ENCODE measurements at places on chromosomes 1 and 21. TPM values are rescaled to one million over a fixed set of nuclear protein-coding genes. Genes with fewer than 3 reads are reported as not detected.

- DNase-seq, result no peak
Measured at GRCh38 chr1:8698012-8698630, 119.3 kb downstream of the RERE start.

The HIVEP3 gene
- 2.6 TPM for polyA plus RNA-seq

The P3R3URF gene
- not detected for polyA plus RNA-seq

The WNT2B gene
- polyA plus RNA-seq, result 7.5 TPM

The SIM2 gene
- 0.58 TPM for polyA plus RNA-seq
